NB4 (cell line): ENCODE measurements at places on chromosomes 2 and 18.

DNA sequence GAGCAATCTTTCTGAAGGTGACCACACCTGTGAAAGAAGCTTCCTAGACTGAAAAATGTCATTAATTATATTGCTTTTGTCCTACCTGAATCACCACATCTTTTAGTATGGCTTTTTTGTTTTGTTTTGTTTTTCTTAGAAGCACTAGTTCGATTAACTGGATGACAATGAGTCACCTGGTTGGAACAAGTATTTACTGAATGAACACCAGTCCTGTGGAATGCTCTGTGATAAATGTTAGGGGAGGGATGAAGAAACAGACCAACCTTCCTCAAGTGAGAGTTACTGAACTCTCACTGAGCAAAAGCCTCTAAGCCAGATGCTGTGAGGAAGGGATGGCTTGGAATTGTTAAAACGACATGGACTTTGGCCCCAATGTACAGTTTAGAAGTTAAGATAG, 26.8 kb upstream of the DCC start:
- no peak for DNase-seq

- no peak for DNase-seq
Observed at GRCh38 chr2:38747007-38747424, 4.1 kb downstream of the SRSF7 start.

DNA sequence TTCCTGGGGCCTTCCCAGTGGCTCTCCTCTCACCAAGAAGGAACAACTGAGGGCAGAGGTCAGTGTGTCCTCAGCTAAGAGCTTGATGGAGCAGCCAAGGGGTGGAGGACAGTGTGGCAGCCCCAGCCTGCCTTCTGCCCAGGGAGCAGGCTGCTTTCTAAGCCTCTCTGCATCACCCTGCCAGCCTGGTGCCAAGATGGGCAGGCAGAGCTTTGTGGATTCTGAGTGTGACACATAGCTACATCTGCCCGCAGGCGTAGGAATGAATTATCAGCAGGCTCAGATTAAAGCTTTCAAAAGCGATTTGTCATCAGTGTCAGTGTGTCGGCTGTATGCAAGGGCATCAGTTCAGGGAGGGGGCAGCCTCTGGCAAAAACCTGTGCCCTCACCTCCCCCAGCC, 8.7 kb downstream of the MAL start:
- no peak for DNase-seq

GRCh38 chr2:28071221-28071620, 180.7 kb downstream of the BABAM2 start:
- no peak for DNase-seq

DNA sequence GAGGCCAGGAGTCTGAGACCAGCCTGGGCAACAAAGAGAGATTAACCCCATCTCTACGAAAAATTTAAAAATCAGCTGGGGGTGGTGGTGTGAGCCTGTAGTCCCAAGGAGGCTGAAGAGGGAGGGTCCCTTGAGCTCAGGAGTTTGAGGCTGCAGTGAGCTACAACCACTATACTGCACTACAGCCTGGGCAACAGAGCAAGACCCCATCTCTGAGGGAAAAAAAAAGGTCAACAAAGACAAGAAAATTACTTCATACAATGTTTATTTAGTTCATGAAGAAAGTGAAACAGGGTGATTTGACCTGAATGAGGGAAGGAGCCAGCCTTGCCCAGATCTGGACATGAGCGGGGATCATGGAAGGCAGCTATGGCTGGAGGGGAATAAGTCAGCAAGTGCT, 59.1 kb downstream of the TMEM163 start:
- DNase-seq, result no peak
